Activated T-helper 1 cell treated with anti-CD3 and anti-CD28 coated beads, Interleukin-12 subunit alpha, Interleukin-12 subunit beta, Interleukin-2, Interleukin-4 antibody, amounts not matched to agents 30 ng/mL and 10 ng/mL and 1 ng/mL, durations not matched to agents 14 hours and 24 hours and 36 hours (primary cell): ENCODE measurements at places on chromosomes 4 and X. TPM values are rescaled to one million over a fixed set of nuclear protein-coding genes. Genes with fewer than 3 reads are reported as not detected.

GRCh38 chrX:7088968-7089615, 58.4 kb upstream of the STS start:
- DNase-seq = no peak

GRCh38 chr4:41285202-41285863, 28.6 kb downstream of the UCHL1 start:
- no peak for DNase-seq

GRCh38 chrX:150558424-150558823, 10.0 kb upstream of the MTM1 start:
- no peak for DNase-seq

DNA sequence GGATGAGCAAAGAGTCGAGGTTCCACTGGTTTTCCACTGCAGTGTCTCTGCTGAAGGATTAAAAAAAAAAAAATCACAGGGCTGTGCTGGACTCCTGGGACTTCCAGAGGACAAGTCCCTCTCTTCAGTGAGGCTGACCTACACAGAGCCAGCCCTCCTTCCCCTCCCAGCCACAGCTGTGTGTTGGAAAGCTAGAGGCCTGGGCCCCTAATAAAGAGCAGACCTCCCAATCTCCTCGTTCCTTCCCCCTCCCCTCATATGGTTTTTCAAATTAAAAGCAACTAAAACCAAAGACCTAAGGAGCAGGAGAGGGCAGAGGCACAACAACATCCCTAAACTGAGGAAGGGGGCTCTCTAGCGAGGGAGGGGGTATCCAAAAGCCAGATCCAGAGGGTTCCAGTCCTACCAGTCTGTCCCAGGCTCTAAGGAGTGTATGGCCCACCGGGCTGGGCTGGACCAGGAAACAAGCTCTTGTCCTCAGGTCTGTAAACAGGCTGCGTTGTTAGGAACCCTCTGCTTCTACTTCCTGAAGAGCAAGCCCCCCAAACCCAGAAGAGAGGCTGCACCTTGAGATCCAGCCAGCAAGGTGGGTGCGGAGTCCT, 4.0 kb upstream of the PDGFRA start:
- DNase-seq = no peak

- DNase-seq = no peak
These were observed 477.0 kb downstream of the INPP4B start for GRCh38 chr4:142369141-142369540.

DNA sequence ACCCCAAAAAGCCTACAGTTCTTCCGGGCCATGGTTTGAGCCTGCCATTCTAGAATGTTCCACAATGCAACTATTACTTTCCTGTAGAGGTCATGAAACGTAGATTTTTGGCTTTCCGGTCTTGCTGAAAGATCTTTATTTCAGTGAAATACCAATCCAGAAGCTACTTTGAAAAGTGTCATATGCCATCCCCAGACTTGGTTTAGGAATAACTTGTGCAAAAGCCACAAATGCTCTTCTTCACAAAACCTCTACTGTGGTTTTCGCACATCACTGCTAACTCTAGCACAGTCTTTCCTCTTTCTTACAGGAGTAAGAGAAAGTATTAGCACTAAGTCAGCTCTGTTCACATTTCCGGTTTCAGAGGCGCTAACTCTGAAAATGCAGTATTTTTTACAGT, 12.7 kb upstream of the CD40LG start:
- DNase-seq = no peak

GRCh38 chr4:101458914-101459313, 111.6 kb upstream of the PPP3CA start:
- DNase-seq = no peak

GRCh38 chr4:49032440-49033161, 46.5 kb downstream of the CWH43 start:
- DNase-seq = no peak

The SULT1B1 gene
- total RNA-seq = 0.17 and 0.26 TPM in 2 replicates
